ENCODE measurements at places on chromosomes 3 and 15.

GRCh38 chr3:128317698-128318231, 148.9 kb downstream of the DNAJB8 start:
- no peak for DNase-seq

GRCh38 chr3:160403796-160404470, 4.5 kb downstream of the SMC4 start:
- no peak for DNase-seq

DNA sequence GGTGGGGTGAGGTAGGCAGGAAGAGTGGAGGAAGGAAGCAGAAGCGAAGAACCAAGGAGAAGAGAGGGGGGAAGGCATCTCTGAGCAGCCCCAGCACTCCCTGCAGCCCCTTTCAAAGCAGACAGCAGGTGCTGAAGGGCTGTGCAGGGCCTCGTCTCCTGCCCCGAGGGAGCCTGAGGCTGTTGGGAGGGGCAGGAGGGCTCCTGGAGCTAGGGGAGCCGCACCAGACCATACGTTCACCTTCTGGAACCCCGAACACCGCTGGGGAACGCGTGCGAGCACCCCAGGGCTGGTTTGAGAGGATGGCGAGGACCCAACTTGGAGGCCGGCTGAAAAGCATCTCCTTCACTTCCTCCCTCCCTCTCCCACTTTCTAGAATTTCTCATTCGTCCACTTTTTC, 259.8 kb downstream of the FAM43A start:
- DNase-seq = no peak

DNA sequence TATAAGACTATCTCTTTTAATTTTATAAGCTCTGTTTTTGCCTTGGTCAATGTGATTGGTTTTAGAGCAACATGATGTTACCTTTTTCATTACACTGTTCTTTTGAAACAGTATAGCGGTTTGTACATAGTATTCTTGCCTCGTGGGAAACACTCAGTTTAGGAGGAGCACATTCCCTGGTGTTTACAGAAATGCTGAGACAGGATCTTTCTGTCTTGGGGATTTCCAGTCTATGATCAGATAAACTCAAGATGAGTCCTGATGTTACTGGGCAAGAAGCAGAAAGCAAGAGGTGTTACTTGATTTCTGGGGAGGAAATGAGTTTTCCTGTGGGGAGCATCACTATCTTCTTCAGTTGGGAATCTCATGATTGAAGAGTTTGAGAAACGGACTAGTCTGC, 2.5 kb downstream of the TMEM266 start:
- no peak for DNase-seq
